RPMI7951 (cell line): ENCODE measurements at places on chromosomes 5 and 9. TPM values are rescaled to one million over a fixed set of nuclear protein-coding genes. Genes with fewer than 3 reads are reported as not detected.

Gene IFNA13
- total RNA-seq: not detected in 2 replicates

Gene PNPLA7
- total RNA-seq: not detected in 2 replicates

DNA sequence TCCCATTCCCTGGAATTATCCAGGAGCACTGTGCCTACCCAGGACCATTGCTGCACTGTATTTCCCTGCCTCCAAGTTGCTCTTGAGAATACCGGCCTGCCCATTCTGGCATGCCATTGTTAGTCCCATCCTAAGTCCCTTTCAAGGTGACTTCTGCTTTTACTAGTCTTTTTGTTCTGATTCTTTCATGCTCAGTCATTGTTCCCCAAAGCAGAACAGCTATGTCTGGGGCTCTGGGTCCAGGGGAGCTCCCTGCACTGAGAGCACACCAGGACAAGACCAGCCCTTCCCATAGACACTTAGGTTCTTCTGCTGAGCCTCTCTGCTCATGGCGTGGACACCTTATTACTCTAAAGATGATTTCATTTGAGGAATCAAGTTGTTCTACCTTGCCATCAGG lies 388.9 kb upstream of the KLF4 start:
- no peak for DNase-seq

Gene IRGM
- not detected in 2 replicates for total RNA-seq

- DNase-seq: no peak
Observed at GRCh38 chr9:133426011-133426410, 3.8 kb downstream of the ADAMTS13 start.

DNA sequence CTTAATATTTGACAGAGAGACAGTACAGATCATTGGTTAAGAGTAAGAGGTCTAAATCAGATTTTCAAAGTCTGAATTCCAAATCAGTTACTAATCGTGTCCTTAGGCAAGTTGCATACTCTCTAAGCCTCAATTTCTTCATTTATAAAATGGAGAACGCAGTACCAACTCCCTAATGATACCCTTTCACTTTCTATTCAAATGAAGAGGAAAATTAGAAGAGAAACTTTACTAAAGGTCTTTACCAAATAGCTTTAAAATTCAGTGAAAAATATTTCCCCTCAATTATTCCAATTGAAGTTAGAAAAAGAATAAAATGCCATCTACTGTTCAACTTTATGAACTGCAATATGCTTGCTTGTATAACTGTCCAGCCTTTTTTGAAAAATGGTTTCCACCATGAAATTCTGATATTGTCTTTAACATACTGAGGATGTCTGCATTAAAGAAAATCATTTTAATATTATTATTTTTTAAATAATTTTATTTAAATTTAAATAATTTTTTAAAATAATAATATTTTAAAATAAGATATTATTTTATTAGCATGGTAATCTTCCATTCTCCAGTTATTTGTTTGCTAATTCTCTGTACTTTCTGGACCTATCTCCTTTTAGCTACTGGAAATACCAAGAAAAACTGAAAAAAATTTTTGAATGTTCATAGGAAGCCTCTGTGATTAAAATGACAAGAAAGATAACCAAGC lies 36.0 kb downstream of the POC5 start:
- peak; percentile 44 for DNase-seq

GRCh38 chr5:32461441-32462120 lies 17.0 kb upstream of the ZFR start:
- no peak for DNase-seq

GRCh38 chr5:97427235-97427634 lies 244.2 kb upstream of the RIOK2 start:
- DNase-seq: no peak

DNA sequence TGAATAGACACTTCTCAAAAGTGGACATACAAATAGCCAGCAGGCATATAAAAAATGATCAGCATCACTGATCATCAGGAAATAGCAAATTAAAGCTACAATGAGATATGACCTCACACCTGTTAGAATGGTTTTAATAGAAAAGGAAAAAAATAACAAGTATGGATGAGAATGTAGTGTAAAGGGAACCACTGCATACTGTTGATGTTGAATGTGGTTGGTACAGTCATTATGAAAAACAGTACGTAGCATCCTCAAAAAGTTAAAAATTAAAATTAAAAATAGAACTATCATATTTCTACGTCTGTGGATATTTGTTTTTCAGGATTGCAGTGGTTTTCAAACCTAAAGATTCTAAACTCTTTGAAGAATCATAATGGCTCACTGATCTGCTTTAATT lies 215.1 kb upstream of the NREP start:
- no peak for DNase-seq

Gene INSL4
- not detected in 2 replicates for total RNA-seq

Gene NPR3
- 0.60 TPM in 1 of 2 replicates, not detected in the other for total RNA-seq

GRCh38 chr5:142614054-142614453 lies 71.8 kb downstream of the FGF1 start:
- DNase-seq: no peak

- no peak for DNase-seq
Observed at GRCh38 chr5:125149110-125149509, 402.7 kb upstream of the ZNF608 start.

DNA sequence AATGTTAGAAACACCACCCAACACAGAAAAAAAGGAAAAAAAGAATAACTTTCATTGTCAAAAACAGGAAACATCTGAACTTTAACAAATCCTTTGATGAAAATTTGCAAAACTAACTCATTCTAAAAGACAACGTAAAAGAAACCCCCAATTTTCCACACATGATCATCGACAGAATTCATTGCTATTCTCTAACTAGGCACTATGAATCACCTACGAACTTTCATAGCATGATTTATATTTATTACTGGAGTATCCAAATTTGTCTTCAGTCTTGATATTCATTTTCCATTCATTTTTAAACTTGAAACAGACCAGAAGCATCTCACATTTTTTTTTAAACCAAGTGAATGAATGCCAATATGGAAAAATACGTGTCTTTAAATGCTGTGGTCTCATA lies 514.6 kb downstream of the TLE4 start:
- DNase-seq: no peak

GRCh38 chr9:32603914-32604852 lies 31.2 kb upstream of the NDUFB6 start:
- DNase-seq: no peak

Gene TIFAB
- not detected in 2 replicates for total RNA-seq

GRCh38 chr9:113600023-113600823 lies 136.7 kb downstream of the RGS3 start:
- DNase-seq: peak; percentile 93

Gene FAM169A
- total RNA-seq: 0.36 and 0.39 TPM in 2 replicates

DNA sequence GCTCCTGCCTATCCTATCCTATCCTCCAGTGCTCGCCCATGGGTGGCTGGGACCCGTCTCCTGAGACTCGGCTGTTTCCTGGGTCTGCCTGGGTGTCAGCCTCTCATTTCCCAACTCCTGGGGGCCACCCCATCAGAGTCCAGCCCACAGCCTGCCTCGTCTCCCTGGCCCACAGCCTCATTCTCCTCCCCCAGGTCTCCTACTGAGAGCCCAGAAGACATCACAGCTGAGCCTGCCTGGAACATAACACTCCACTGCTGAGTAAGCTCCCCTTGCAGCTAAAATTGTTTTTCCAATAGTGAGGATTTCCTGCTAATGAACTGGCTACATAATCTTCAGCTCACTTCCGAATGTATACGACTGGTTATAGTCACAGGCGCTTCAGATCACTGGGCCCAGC lies 95.3 kb downstream of the TTLL11 start:
- no peak for DNase-seq

Gene ZDHHC11
- total RNA-seq: 0.12 and 0.29 TPM in 2 replicates

DNA sequence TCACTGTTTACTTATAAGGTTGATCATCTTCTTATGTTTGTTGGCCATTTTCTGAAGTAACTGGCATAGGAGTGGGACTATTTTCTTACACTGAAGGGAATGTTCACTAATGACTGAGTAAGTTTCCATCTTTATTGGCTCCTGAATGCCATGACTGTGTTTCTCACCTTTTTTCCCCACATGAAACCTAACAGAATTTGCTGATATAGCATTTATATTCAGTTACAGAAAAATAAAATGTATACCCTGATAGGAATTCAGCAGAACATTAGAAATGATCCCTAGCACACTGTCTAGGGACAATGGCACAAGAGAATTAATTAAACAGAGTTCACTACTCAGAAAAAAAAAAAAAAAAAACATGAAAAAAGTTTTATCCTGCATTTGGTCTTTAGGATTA lies 1465.1 kb upstream of the C9orf72 start:
- DNase-seq: no peak

DNA sequence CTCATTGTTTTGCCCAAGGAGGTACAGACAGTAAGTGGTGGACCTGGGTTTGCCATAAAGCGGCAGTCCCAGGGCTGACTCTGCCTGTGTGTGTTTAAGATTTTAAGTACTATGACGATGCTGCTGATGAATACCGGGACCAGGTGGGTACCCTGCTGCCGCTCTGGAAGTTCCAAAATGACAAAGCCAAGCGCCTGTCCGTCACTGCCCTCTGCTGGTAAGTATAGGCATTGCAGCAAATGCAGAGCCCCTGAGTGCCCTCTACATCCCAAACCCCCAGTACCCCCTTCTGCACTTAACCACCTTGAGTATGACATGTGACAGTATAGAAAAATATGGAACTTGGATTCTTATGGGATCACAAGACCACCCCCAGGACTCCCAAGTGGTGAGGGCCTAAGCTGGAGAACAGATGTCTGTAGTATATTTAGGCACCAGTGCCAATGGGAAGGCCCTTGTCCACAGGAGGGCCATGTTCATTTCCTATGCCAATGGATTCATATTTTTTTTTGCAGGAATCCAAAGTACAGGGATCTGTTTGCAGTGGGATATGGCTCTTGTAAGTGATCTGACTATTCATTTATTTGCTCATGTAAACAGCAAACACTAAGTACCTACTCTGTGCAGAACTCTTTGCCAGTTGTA lies 22.0 kb downstream of the ENHO start:
- peak; percentile 26 for DNase-seq

- DNase-seq: peak; percentile 52
Observed at GRCh38 chr5:181170996-181171395, 23.6 kb downstream of the OR2V2 start.

- no peak for DNase-seq
Observed at GRCh38 chr9:113537229-113537810, 73.8 kb downstream of the RGS3 start.

- DNase-seq: peak; percentile 40
Observed at GRCh38 chr5:90434116-90434714, 24.7 kb upstream of the CETN3 start.

DNA sequence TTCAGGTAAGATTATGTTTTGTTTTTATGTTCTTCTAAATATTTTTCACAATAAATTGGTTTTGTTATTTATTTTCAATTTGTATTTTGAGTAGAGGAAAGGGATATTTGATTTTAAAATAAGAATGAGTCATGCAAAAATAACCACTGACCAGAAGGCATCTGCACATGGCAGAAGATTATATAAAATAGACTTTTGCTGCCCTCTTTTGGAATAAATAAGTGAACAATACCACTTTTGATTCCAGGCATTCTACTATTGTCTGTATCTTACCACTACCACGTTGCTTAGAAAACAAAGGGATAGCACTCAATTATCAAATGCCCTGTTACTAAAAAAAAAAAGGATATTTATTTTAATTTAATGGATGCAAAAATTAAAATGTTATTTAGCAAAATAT lies 227.3 kb upstream of the ITGA1 start:
- peak; percentile 27 for DNase-seq

DNA sequence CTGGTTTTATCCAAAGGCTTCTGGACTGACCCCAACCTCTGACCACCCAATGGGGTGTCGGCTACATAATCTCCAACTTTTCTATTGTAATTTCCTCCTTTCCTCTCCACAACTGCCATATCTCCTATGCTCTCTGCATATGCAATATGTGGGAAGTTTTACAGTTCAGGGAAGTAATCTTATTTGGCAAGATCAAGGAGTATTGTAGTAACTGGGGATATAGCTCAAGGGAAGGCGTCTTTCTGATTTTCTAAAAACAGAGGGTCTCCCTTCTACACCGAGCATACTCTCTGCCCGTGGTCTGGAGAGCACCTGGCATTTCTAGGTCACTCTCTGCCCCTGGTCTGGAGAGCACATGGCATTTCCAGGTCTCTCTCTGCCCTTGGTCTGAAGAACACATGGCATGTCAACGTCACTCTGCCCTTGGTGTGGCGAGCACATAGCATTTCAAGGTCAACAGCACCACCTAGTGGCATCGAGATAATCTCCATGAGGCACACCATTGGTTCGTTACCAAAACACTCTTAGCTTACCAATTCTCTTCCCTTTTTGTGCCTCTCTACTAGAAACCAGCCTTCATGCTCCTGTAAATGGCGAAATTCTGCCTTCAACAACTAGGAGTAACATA lies 616.4 kb upstream of the NUDT12 start:
- peak; percentile 67 for DNase-seq

DNA sequence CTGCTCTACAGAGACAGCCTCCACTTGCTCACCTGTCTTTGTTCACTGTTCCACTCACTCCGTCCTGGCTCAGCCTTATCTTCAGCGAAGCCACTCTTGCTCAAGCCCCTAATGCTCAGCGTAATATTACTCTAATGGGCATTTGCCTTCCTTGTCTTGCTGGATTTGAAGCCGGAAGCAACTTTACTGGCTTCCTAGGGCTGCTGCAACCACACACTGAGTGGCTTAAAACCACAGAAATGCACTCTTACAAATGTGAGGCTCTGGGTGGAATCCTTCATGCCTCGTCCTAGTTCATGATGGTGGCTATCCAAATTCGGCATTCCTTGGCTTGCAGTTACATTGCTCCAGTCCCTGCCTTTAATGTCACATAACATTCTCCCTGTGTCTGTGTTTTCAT lies 85.5 kb upstream of the MARCHF11 start:
- DNase-seq: peak; percentile 6
